ENCODE measurements at places on chromosomes 11 and 22.
A peak's percentile ranks its signal among the peaks of the same experiment; 100 is the strongest.

DNA sequence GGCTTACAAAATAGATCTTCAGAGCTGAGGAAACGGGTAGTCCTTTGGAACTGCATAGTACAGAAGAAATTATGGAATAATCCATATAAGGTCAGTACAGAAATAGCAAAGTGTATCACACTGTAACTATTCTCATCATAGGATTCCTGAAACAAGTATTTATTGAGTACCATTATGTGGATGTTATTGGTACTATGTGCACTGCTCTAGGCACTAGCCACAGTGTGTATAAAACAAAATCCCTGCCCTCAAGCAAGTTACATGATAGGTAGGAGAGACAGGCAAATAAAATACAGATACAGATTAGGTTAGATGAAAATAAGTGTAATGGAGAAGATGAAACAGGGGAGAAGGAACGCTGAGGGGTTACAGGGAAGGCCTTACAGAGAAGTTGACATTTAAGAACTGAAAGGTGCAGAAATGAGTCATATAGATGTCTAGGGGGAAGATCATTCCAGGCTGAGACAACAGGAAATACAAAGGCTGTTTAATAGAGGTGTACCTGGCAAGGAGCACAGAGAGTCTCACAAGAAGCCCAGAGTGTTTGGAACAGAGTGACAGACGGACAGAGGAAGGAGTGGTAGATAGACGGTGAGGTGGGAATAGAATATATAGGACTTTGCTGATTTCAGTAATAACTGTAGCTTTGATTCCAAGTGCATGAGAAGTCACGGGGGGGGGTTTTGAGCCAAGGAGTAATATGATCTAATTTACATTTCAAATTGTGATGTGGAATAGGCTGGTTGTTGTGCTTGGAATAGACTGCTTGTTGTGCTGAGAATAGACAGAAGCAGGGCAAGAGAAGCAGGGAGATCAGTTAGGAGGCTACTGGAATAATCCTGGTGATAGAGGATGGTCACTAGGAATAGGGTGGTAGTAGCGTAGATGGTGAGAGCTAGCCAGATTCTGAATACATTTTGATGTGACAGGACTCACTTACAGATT is 13.7 kb downstream of the RNF141 start:
- peak; percentile 3 for DNase-seq

GRCh38 chr22:31926969-31927368 is 17.4 kb upstream of the YWHAH start:
- DNase-seq: no peak

DNA sequence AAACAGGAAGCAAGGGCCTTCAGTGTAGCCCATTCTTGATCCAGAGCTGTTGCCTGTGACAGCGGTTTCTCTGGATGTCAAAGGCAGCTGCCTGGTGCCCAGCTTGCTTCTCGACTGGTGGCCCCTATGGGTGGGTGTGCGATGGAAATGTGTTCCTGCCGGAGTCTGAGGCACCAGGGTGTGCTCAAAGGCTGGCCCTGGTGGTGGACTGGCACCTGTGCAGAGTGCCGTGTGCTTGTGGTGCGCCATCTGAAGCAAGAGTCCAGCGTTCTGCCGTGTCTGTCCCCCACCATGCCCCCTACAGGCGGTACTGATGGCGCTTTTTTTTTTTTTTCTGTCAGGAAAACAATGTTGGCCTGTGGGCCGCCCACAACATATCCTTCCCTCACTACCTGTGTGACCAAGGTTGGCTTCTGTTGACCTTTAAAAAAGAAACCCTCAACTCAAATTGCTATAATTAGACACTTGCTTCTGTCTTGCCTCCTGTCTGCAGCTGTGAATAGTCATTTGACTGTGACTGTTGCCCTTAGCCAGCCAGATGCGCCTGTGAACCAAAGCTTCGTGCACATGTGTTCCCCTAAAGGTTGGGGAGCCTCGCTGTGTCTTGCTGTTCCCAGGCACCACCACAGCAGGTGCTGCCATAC is 4.7 kb upstream of the RANBP1 start:
- DNase-seq: no peak

DNA sequence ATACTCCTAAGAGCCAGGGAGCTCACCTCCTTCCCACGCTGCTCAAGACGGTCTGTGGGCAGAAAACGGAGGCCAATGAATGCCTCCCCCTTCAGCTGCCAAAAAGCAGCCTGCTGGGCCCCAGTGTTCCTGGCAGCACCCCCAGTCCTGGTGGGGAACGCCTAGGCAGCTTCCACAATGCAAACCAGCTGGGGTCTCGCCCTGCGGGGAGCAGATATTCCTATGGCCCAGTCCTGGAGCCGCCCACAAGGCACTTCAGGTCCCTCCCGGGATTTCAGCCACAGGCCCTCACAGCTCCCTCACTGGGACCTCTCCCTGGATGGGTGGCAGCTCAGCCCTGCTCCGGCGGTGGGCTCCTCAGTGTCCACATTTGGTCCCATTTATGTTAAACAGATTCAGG is 29.2 kb downstream of the A4GALT start:
- DNase-seq: no peak

GRCh38 chr11:70871881-70872280 is 380.5 kb downstream of the SHANK2 start:
- DNase-seq: no peak

DNA sequence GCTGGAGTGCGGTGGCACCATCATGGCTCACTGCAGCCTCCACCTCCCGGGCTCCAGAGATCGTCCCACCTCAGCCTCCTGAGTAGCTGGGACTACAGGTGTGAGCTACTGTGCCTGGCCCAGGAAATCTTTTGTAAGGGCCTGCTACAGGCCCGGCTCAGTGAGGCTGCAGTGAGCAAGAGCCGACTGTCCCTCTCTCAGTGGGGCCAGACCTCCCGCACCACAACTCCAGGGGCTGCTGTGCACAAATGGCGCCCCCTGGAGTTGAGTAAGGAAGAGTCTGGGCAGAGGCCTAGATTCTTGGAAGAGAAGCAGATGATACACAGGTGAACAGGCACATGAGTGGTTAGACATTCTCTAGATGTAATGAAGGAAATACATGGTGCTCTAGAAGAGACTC is 7.0 kb downstream of the SERHL2 start:
- DNase-seq: no peak

GRCh38 chr11:69830086-69830485 is 10.9 kb upstream of the FGF3 start:
- DNase-seq: no peak

DNA sequence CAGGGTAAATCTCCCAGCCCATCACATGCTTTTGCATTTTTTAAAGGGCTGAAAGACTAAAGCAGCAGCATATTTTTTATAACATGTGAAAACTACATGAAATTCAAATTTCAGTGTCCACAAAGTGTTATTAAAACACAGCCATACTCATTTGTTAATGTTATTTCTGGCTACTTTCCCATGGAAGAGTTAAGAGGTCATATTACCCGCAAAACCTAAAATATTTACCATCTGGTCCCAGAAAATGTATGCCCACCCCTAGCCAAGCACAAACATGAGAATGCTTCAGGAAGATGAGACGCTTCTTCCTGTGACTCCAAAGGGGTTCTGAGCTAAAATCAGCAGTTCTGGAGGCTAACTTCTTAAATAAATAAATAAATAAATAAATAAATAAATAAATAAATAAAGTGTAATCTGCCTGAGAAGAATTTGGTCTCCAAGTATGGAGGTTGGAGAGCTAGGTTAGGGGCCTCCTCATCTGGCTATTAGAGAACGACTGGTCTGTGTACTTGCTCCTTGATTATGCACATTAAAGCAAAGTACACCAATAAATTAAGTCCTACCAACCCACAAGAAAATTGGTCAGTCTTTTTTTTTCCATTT is 9.7 kb downstream of the IMMP1L start:
- DNase-seq: no peak

DNA sequence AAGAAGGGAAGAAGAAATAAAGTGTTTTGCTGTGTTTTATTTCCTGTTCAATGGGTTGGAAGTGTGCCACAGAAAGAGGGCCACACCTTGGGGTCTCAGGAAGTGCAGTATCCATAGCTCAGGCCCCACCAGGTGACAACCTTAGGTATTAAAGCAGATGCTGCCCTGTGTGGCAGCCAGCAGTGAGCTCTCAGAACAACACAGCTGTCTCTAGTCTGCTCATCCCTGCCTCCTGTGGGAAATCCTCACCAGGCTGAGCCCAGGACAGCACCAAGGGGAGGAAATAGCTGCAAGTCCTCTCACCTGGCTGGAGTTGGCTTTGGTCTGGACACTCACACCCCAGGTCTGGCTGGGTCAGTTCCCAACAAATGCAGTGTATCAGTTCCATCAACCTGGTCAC is 25.1 kb downstream of the ARL14EP start:
- no peak for DNase-seq

- no peak for DNase-seq
Measured at GRCh38 chr22:42769574-42770447, 49.1 kb upstream of the A4GALT start.

DNA sequence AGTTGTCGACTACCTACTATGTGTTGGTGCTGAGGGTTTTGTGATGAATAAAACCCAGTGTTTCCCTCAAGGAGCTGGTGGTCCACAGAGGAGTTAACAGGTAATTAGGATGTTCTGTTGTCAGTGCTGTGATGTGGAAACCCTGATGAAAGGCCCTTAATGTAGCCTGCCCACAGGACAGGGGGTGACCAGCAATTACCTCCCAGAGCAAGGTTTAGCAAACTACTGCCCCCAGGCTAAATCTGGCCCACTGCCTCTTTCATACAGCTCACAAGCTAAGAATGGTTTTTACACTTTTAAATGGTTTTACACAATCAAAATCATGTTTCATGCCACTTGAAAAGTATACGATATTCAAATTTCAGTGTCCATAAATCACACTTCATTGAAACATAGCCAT is 536.2 kb downstream of the MIAT start:
- DNase-seq: no peak

- no peak for DNase-seq
Measured at GRCh38 chr22:36815558-36816338, 1.1 kb downstream of the PVALB start.

DNA sequence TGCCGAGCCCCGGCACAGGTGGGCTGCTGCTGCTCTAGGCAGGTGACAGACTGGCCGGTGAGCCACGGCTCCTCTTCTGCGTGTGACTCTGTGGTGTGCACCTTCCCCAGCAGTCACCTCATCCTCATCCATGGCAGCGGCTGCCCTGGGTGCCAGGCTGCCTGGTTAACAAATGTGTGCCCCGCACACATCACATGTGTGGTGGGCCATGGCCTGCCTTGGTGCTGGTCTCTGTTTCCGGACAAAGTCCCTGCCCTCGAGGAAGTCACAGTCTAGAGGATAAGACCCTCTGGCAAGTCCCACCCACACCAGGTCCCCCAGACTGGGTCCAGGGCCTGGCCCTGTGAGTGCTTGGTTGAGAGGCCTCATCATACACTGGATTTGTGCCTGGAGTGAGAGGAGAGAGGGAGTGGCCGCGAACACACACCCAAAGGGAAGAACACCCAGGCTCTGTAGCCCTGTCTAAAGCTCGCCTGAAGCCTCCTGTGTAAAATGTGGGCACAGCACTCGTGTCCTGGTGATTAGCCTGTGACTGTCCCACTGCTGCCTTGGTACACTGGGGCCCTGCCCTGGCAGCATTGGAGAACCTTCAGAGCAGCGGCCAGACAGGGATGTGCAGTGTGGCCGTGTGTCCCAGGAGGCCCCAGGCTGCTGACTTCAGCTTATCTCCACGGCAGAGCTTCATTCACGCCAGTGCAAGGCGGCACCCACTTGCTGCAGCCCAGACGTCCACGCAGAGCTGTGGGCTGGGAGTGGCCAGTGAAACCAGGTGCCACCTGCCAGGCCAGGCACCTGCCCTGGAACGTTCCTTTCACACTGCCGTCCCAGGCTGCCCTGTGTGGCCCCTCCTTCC is 269.9 kb downstream of the TBC1D22A start:
- DNase-seq: no peak

DNA sequence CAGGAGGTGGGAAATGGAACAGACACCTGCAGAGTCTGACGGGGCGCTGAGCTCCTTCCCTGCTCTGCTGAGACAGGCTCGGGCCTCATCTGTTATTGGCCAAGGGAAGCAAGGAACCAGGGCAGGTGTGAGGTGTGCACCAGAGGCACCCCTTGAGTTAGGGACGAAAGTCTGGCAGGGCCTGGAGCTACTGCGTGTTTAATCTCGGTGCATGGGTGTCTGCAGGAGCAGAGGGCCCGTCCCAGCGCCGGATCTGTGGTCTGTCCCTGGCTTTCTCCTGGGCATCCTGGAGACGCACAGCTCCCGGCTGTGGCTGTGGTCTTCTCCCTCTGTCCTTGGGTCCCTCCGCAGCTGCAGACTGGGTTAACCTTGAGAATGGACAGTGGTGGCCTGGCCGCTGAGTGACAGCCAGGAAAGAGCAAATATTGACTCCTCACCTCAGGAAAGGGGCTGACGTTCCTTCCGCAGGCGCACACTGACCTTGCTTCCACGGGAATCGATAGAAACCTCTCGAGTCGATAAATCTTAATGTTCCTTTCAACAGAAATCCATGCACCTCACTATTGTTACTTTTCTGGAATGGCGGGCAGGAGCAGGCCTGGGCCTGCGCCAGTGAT is 975.6 kb downstream of the BRD1 start:
- no peak for DNase-seq

DNA sequence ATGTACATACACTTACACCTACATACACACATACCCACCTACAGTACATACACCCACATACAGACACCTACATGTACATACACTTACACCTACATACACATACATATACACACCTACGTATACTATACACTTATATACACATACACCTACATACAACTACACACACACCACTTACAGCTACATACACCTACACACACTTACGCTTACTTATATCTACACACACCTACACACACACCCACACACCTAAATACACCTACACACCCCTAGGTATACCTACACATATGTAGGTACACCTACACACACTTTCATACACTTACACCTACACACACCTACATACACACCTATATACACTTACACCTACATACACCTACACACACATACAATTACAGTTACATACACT is 61.0 kb downstream of the ARHGAP8 start:
- no peak for DNase-seq

GRCh38 chr22:39431821-39432251 is 25.0 kb upstream of the MGAT3 start:
- DNase-seq: no peak

- no peak for DNase-seq
Measured at GRCh38 chr11:65186701-65187100, 5.0 kb downstream of the CAPN1 start.

DNA sequence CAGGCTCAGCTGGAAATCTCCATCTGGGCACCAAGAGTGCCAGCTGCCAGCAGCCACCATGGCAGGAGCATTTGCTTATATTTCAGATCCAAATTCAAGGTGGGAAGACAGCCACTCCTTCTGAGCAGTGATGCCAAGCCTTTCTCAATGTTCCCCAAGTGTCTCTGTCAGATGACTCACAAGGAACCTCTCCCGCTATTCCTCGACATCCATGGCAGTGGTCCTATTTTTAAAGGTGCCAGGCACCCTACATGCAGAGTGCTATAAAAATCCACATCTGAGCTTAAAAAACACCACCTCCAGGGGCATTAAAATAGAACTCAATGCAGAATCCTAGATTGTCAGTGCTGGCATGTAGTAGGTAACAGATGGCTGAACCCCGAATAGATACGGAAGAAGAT is 112.1 kb downstream of the SLC1A2 start:
- DNase-seq: no peak

DNA sequence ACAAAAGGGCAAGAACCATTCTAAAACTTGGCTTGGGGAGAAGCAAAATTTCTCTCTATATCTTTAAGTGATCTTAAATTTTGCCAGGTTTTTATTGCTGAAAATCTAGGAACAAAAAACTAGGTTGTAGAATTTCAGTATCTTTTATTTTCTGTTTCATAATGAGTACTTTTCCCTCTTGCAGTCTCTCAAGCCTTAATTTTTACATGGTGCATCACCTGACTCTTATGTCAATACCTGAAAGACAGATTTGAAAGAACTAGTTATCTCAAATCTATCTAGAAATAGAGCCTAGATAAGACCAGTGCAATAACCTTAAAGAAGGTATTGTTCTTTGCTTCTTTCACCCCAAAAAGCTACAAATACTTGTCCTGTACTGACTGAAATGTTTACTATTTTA is 122.1 kb downstream of the TRIM44 start:
- DNase-seq: no peak

All from activated CD4-positive, alpha-beta T cell treated with anti-CD3 and anti-CD28 coated beads for 4 hours (primary cell).